Activated CD8-positive, alpha-beta memory T cell treated with anti-CD3 and anti-CD28 coated beads for 48 hours (primary cell): ENCODE measurements at places on chromosomes 5 and 9.

DNA sequence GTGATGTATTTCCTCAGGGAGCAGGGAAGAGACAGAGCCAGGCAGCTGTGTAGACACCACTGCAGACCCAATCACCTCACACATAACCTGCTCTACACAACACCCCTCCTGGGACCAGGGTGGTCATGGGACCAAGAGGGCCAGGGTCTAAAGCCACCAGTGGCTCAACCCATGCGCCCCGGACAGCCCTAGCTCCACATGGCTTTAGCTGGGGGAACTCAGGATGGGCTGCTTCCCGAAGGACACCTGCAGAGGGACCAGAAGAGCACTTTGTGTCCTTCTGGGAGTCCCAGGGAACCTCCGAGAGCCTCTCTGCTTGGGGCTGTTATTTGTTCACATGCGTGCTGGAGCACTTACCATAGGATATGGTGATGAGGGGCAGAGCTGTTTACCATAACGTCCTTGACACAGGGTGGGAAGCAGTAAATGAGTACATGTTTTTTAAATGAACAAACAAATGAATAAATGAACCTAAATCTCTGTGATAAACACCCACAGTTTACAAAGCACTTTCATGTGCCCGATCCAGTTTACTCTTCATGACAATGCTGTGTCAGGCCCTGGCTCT, 12.3 kb downstream of the SEPTIN8 start:
- no peak for DNase-seq

- no peak for DNase-seq
Observed at GRCh38 chr5:5178136-5178535, 38.0 kb downstream of the ADAMTS16 start.

DNA sequence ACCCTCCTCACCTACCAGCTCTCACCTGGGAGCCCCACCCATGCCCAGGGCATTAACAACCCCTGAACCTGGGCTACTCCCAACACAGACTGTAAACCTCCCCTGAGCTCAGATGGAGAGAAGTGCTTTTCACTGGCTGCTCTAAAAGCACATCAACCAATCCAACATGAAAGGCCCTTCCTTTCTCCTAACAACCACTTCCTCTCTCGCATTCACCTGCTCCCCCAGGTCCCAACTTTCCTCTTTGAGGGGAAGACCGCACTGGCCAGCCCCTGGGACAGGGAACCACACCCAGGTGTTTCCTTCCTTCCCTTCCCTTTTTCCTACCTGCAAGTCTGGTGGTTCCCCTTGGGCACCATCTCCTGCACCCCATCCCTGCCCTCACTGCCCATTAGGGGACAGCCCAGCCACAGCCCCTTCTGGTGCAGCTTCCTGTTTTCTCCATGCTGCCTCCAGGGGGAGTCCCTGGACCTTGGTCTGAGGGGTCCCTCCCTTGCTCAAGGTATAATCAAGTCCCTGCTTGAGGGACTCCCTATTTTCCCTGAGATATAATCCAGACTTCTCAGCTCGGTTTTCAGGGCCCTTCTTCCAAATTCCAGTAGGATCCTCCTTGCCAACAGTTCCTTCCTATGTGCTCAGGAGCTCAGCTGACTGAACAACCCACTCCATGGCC, 30.5 kb upstream of the DAB2IP start:
- no peak for DNase-seq

DNA sequence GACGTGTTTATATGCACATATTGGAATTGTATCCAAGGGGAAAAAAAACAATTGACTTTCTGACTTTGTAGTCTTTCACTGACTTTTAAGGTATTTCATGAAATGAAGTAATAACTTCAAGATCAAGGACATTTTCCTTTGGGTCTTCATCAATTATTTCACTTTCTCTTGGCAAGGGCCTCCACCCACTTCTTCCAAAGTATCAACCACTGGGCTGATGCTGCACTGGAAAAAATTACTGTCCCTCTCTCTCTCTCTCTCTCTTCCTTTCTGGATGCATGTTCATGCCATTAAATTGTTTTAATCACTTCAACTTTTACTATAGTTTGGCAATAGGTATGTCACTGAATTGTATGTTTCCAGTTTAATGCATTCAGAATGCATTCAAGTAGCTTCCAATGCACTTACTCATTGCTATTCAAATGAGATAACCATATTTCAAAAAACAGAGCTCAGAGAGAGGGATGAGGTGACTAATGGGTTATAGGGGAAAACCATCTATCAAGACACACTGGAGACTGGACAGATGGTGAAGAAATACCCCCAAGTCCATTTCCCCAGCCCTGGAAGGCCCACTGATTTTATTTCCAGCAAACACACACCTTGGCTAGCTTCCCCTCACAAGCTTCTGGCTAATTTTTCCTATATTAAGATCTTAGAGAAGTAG, 585.3 kb downstream of the EBF1 start:
- no peak for DNase-seq

GRCh38 chr5:125793470-125793869, 629.7 kb upstream of the GRAMD2B start:
- DNase-seq: no peak

- no peak for DNase-seq
Observed at GRCh38 chr5:38442247-38442573, 114.2 kb downstream of the LIFR start.

DNA sequence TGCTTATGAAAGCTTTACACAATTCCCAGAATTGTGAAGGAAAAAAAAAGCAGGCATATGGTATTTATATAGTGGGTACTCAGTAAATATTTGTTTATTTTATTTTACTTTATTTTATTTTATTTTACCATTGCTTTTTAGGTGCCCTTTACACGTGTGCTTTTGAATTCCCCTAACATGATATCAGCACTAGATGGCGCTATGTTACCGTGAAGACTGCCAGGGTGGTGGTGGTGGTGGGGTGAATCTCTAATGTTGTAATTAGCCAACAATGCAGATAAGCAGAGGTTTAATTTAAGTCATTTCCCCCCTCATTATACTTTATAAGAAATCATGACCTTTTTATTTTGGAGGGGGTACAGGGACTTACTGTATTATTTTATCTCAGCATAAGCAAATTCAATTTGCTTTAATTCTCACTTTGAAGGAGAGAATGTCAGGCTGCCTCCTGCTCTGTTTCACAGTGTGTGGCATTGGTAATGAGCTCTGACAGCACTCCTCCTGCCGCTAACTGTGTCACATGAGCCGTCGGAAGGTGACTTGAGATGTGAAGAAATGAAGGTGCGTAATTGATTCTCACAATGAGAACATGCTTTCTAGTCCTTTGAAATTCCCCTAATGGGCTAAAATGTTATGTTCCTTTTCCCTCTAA, 165.6 kb downstream of the YTHDC2 start:
- DNase-seq: no peak

DNA sequence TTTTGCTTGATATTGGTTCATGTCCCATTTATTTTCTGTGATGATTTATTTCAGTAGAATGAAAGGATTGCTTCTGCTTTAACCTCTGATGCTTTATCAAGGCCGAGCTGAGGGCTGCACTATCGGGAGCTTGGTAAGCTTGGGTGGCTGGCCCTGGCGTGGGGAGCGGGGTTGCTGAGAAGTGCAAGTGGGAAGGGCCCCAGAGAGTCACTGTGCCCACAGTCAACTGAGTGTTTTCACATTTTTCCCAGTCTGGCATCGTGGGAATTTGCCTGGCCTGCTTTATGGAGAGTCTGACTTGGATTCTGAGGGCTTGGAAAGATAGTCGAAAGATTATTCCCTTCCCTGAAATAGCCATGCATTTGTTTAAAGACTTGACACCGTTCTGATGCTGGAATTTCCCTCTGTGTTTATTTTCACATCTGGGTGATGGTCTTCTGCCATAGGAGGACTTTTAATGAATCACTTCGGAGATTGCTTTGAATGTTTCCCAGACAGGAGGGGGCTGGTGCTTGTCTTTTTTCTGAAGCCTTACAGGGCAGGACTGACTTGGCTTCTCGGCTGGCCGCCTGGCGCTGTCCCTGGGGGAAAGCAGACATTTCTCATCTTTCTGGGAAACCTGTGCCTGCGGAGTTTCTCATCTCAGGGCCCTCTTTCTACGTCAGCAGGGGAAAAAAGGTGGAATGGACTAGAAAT, 139.0 kb downstream of the BOD1 start:
- no peak for DNase-seq

DNA sequence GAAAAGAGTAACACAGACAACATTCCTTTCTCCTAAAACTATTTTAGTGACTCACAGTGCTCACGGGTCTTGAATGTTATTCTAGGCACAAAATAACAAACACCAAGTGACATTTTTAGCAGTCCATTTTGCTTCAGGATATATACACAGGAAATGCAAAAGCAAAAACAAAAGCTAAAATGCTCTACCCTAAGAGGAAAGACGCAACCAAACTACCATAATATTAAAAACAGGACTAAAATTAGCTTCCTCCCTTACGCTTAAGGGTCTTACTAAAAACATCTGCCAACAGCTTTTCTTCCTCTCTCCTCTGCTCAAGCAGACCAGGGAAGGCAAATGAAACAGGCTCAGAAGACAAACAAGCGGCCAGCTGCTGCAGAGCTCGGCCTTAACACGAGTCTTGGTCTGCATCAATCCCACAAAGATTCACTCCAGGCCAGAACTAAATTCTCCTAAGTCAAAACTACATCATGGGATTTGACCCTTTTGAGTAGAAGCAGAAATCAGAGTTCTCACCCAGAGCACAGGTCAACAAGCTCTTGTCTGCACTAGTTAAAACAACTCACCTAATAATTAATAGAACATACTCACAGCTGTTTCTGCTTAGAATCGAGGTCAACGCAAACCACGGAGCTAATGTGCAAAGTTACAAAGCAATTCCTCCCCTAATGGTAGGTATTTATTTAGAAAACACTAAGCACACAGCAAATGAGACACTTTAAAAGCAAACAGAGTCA, 62.3 kb downstream of the RAPGEF1 start:
- DNase-seq: no peak

GRCh38 chr9:16343249-16344237, 526.9 kb downstream of the BNC2 start:
- no peak for DNase-seq

GRCh38 chr9:101014566-101014965, 14.0 kb upstream of the PLPPR1 start:
- DNase-seq: no peak

- DNase-seq: no peak
Observed at GRCh38 chr5:136141561-136141960, 8.9 kb downstream of the SMAD5 start.

GRCh38 chr9:71364186-71364955, 242.9 kb upstream of the TRPM3 start:
- DNase-seq: no peak

GRCh38 chr9:130110166-130110565, 56.5 kb downstream of the GPR107 start:
- DNase-seq: no peak

GRCh38 chr9:135275571-135276289, 188.3 kb downstream of the OLFM1 start:
- no peak for DNase-seq

DNA sequence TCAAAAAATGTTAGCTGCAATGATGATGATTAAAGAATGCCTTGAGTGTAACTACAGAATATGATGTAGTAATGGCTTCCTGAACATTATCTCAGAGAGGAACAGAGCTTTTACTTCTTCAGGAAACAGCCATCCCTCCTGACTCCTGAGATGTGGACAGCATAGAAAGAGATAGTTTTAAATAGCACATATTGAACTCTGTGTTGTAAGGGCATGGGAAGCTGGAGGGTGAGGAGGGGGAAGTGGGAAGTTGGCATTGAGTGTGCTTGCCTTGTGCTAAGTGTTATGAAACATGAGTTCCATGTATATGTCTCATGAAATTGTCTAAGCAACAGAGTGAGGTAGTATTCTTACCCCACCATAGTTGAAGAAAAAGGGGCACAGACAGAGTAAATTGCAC, 161.5 kb upstream of the SLC28A3 start:
- no peak for DNase-seq

DNA sequence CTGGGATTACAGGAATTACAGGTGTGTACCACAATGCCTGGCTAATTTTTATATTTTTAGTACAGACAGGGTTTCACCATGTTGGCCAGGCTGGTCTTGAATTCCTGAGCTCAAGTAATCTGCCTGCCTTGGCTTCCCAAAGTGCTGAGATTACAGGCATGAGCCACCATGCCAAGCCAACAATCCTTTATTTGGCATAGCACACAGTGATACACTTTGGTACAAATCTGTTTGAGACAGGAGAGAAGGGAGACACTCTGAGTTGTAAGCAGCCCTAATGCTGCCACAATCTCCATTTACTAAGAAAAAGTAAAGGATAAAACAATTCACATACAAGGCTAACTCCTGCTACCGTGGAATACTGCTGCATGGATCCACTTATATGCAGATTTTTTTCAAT, 177.8 kb downstream of the RAPGEF6 start:
- no peak for DNase-seq

- no peak for DNase-seq
Observed at GRCh38 chr5:73393611-73394489, 54.7 kb downstream of the FOXD1 start.

- no peak for DNase-seq
Observed at GRCh38 chr9:111178331-111179055, 140.2 kb upstream of the LPAR1 start.

DNA sequence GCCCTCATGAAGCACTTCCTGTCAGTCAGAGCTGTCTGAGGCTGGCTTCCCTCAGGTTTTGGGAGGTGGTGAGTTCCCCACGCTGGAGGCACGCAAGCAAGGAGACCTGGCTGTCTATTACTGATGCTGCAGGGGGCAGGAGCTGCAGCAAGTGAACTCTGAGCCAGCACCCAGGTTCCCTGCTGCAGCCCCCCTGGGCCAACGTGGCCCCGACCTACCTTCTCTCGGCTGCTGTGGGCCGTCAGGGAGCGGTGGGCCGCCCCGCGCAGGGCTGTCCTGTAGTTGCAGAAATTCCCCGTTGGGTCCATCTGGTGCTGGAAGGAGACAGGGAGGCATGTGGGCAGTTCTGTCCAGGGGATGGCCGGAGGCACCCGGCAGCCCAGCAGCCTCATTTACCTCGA, 46.8 kb upstream of the RNF130 start:
- no peak for DNase-seq

DNA sequence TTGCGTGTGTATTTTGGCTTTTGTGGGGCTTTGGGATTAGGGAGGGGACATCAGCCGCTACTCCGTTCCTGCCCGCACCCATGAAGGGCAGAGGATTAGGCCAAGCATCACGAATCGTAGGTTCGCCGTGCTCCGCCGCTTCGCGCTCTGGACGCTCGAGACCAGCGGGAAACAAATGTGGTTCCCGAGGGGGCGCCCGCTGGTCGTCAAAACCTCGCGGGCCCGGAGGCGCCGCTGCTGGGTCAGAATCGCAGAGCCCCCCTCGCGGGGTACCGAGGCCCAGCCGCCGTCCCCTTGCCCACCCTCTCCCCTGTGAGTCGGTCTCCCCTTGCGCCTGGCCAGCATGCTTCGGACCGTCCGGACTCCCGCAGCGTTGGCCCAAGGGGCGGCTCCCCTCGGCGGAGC, 2.3 kb upstream of the PAX5 start:
- DNase-seq: no peak

GRCh38 chr5:145775893-145776444, 59.2 kb downstream of the PRELID2 start:
- no peak for DNase-seq

DNA sequence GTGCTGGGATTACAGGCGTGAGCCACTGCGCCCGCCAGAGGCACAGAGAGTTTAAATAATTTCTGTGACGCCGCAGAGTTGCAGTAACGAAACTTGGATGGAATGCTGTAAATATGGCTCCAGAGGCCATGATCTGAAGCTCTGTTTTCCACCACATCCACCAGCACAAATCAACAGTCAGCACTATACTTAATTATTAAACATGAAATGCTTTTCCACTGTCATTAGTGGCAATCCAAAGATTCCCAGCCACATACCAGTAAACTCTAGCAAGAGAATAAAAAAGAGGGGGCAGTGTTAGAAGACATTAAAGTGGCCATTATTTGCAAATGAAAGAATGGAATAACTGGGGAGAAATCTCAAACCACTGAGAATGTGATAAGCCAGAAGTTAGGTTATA, 242.5 kb downstream of the DIRAS2 start:
- DNase-seq: no peak

- no peak for DNase-seq
Observed at GRCh38 chr5:156134216-156134615, 192.7 kb upstream of the SGCD start.
